ENCODE measurements at places on chromosomes 4 and X.

DNA sequence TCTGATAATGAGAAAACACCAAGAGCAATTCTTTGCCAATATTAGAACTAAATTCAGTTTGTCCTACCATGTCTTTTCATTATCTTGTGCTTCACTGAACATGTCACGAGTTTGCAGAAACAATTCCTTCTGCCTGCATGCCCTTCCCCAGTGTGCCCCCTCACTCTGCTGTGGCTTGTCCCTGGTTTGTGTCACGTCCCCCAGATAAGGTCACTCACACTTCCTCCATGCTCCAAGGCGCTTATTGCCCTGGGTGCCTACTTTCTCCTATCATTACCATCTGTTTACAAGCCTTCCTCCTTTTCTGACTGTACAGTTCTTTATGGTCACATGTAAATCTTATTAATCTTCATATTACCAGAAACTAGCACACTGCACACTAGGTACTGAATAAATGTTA, 394.1 kb downstream of the KCNIP4 start:
- DNase-seq, result no peak

DNA sequence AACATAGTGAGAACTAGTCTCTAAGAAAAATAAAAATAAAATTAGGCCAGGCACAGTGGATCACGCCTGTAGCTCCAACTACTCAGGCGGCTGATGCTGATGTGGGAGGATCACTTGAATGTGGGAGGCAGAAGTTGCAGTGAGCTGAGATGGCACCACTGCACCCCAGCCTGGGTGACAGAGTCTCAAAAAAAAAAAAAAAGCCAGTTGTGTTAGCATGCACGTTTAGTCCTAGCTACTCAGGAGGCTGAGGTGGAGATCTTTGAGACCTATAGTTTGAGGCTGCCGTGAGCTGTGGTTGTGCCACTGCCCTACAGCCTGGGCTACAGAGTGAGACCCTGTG, 2.5 kb downstream of the DCK start:
- DNase-seq, result no peak

- no peak for DNase-seq
Measured at GRCh38 chr4:47597696-47598095, 112.6 kb downstream of the ATP10D start.

DNA sequence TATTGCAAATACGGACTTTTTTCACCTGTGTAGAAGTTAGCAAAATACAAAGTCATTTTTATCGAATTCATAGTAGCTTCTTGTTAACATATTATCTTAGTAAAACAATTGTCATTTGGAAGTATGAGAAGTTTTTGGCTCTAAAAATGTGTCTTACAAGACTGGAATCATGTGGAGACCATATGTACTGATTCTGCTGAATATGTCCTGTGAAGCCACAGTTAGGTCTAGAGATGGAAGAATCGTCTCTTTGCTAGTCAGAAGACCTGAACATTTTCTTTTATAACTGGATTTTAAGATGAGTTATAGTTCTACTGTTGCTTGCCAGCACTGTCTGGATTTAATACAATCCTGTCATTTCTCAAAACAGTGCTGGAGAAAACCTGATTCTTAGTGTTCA, 29.0 kb downstream of the TMEM165 start:
- no peak for DNase-seq

Data from CD4-positive, alpha-beta T cell treated with Interleukin-2 at 100 ng/mL for 4 hours (primary cell).